Activated CD8-positive, alpha-beta T cell treated with anti-CD3 and anti-CD28 coated beads for 36 hours (primary cell): ENCODE measurements at places on chromosomes 13 and 19.

DNA sequence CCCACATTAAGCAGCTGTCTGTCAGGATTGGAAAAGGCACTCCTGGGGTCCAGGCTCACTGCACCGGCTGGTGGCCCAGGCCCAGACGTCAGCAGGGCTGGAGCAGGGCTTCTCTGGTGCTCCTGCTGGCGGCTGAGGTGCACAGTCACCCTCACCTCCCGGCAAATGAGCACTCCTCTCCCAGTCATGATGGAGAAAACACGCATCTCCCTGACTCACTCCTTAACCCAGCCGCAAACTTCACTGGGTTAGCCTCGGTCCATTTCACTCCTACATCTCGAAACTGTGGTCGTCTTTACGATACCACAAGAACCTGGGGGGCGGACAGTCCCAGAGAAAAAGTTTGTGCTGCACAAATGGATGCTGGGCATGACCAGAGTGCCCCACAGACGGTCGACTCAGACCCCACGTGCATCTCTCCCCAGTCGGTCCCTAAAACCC is 3.3 kb upstream of the RASA3 start:
- no peak for DNase-seq

DNA sequence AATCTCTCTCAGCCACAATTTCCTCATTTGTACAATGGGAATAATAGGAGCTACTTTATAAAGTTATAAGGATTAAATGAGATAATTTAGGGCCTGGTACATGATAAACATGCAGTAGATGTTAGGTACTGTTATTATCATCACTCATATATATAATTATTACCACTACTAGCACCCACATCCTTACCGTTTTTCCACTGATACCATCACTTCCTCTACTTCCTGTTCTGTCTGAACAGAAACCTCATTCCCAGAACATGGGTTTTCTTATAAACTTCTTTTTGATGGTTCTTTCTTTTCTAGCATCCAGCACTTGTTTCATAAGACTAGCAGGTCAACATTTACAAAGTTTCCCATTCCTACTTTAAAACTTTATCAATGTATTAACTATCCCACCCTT is 6.3 kb downstream of the CDADC1 start:
- DNase-seq: no peak

DNA sequence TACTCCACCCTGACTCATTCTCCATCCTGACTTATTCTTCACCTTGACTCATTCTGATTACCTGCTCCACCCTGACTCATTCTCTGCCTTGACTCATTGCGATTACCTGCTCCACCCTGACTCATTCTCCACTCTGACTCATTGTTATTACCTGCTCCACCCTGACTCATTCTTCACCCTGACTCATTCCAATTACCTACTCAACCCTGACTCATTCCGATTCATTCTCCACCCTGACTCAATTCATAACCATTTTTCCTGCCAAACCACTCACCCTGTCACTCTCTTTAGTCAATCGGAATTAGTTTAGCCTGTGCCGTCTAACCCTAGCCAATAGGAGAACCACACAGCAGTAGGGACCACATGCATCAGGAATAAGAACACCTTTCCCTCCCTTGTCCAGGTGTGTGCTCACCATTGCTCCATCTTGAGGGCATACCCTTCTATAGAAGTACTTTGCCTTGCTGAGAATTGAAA is 1227.4 kb upstream of the PCDH20 start:
- DNase-seq: peak; percentile 26

DNA sequence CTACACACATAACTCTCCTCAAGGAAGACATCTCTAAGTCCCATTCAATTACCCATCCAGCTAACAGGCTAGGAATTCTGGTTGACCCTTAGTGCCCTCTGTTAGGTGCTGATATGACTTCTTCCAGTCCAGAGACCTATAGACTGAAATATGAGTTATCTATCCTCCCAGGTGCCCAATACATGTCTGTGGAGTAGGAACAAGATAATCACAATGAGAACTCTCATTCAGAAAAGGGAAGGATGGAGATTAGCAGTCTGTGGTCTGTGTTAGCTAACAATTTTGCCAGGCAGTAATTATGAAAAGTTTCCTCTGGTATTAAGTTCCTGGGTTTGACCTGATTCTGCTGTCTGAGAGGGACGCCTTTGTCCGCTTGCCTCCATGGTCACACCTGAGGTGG is 44.2 kb upstream of the SLAIN1 start:
- no peak for DNase-seq

DNA sequence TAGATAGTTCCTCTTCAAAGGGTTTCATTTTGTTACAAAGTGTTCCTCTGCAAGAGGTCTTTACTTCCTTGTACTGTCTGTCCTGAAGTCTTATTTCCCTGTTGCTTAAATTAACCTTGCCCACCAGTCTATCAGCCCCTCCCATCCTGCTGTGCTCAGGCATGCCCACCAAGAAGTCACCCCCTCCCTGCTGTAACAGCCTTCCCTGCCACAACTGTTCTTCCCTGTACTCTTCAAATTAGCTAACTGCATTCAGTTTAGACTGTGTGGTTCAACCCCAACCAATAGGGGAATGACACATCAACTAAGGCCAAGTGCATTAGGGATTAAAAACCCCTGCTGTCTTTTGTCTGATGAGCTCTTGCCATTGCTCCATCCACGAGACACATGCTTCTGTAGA is 34.4 kb upstream of the ZNF562 start:
- DNase-seq: no peak

DNA sequence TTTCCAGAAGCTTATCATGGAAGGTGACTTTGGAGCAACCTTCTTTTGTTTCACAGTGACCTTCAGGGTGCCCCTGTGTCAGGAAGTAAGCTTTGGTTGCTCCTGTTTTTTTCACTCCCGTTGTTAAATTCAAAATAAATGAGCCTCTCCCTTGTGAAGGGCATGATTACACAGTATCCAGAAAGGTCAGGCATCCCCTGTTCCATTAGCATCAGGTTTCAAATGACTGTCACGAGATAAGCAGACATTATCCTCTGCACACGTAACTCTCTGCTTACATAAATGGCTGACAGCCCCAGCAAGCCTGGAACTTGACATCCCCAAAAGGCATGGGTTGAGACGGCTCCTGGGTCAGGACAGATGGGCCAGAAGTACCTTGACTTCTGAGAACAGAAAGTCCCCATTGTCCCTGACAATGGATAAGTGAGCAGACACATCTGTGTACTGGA is 52.0 kb downstream of the RAB20 start:
- no peak for DNase-seq

DNA sequence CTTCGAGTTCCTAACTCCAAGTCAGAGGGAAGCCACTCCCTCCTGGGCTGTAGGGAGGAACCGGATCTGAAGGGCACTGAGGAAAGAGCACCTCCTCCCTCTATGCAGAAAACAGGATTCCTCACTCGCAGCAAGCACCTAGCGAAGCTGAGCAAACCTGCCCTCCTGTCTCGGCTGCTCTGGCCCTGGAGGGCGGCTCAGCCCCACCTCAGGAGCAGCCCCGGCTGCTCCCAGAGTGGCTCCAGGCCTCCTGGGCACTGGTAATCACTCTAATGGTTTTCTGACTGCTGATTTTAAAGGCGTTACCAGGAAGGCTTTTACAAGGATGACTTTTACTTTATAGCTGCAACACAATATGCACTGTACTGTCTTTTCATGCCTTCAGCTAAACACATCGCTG is 312.5 kb downstream of the TEX29 start:
- DNase-seq: no peak

DNA sequence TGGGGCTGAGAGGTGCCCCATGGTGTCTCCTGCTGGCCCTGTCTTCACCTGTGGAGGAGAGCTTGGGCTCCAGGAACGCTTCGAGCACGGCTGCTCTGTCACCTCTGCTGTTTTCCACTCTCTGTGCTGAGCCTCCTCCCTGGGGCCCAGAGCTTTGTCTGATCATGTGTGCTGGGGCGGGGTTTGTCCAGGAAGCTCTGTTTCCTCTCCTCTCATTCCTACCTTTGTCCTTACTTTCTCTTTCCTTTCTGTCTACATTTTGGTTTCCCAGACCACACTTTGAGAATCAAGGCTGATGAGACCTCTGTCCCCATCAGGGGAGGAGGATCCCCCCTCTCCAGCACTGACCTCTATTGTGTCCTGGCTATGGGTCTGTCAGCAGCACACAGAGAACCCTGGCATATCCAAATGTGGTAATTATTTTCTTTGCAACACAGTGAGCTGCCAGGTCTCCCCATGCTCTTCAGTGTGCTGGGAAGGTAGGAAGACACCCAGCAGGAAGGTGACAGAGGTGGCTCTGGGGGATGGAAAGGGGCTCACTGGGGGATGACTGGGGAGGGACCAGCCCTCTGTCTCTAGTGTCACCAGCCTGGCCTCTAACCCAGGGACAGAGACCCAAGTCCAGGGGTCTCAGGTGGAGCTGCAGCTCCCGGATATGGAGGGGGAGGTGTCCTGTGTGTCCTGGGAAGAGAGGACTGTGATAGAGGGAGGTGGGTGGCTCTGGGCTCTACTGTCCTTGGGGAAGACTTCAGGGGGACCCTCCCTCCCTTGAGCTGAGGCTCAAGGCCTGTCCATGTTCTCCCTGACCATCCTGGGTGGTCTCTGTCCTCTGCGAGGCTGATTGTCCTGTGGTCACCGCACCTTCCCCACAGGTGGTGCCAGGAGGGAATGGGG is at the start of gene CEACAM1:
Gene CEACAM1, minus strand, starts transcription at position 128 of the 894 bp plus-strand sequence. Its CDS starts 107 bp downstream, at position 21.
- DNase-seq: peak; percentile 75

- DNase-seq: no peak
These were observed 3.7 kb upstream of the RAP2A start for GRCh38 chr13:97430296-97430695.

DNA sequence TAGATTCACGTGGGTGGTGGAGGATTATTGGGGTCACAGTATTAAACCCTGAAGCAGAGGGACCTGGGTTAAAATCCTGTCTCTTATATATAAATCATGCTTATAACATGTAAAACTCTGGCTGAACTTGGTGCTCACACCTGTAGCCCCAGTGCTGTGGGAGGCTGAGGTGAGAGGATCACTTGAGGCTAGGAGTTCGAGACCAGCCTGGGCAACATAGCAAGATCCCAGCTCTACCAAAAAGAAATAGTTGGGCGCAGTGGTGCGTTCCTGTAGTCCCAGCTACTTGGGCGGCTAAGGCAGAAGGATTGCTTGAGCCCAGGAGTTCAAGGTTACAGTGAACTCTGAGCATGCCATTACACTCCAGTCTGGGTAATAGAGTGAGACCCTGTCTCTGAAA is 2.4 kb downstream of the ZNF805 start:
- no peak for DNase-seq

GRCh38 chr19:44925114-44925891 is 10.9 kb downstream of the APOC1 start:
- no peak for DNase-seq
